ENCODE measurements at places on chromosomes 7 and 10. TPM values are rescaled to one million over a fixed set of nuclear protein-coding genes. Genes with fewer than 3 reads are reported as not detected.

DNA sequence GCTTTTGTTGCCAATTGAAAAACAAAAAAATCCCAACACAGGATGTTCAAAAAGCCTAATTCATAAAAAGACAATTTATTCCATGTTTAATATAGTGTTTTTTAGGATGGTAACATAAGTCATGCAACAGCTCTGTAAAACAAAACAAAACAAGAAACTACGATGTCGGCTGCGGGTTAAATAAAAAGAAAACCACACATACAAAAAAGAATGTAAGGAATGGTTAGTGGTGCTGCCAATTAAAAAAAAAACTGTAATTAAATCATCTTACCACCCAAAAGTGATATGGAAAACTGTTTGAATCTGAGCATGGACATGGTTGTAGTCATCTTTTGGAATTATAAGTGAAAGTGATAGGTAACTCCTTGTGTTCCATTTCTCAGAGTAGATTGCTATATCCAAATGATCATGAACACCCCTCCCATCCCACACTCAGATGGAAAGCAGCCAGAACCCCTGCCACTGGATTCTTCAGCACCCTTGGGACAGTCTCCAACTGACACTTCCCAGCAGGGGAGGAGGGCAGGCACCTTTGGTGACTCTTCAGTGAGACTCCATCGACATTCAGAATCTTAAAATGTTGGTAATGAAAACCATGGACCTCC, 14.3 kb upstream of the DAGLB start:
- no peak for DNase-seq

GRCh38 chr10:116444527-116445142, 17.0 kb downstream of the PNLIPRP3 start:
- no peak for DNase-seq

DNA sequence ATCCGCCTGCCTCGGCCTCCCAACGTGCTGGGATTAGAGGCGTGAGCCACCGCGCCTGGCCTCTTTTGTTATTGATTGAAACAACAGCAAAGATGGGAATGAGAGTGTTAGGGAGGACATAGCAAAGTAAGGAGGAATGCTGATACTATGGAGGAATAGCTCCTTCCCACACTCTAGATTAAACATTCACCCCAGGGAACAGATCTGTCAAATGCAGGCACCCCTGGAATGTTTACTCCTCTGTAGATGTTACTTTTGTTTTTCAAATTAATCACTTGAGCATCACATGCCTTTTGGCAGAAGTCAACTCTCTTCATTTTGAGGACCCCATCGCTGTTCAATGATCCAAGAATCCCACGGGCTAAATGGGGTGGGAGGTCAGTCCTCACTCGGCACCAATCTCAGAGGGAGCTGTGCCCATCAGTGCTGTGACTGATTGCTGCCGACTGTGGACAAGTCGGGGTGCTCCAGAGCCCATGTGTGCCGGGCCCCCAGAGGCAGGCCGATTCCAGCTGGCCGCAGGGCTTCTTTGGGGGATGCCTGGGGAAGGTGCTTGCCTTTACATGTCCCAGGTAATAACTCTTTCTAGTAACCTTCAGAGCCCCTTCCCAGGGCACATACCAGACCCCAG, 10.2 kb upstream of the COBL start:
- DNase-seq, result no peak

DNA sequence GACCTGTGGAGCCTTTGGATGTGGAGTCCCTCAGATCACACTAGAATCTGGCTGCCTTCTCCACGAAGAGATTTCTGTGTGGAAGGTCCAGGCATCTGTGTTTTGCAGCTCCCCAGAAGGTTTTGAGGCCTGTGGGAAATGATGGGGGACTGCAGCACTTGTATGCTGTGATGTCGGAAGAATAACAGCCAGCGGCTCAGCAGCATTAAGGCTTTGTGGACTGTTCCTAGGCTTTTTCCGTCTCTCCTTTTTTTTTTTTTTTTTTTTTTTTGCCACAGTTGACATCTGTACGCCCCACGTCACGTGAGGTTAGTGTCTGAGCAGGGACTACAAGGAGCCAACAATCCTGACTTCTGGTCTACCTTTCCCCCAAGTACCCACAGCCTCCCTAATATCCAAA, 181.3 kb downstream of the PFKFB3 start:
- no peak for DNase-seq

GRCh38 chr10:7161484-7162250, 249.2 kb downstream of the SFMBT2 start:
- DNase-seq, result no peak

DNA sequence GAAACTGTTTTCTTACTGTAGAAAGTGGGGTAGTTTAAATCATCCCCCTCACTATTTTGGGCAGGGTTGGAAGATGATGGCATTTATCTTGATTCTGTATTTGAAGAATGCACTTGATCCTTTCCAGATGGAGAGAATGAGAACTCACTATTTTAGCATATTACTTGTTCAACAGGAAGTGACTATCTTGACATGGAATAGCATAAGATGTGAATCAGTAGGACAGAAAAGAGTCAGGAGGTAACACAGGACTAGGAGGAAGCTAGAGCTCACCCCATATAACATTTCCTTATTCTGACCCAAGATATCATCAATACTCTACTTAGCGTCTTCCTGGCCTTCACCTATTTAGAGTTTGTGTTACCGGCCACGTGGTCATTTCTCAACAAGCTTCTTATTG, 400.2 kb downstream of the PHTF2 start:
- DNase-seq, result no peak

GRCh38 chr7:108307194-108307593, 149.0 kb downstream of the NRCAM start:
- no peak for DNase-seq

- no peak for DNase-seq
Observed at GRCh38 chr7:155361346-155361680, 63.6 kb downstream of the INSIG1 start.

DNA sequence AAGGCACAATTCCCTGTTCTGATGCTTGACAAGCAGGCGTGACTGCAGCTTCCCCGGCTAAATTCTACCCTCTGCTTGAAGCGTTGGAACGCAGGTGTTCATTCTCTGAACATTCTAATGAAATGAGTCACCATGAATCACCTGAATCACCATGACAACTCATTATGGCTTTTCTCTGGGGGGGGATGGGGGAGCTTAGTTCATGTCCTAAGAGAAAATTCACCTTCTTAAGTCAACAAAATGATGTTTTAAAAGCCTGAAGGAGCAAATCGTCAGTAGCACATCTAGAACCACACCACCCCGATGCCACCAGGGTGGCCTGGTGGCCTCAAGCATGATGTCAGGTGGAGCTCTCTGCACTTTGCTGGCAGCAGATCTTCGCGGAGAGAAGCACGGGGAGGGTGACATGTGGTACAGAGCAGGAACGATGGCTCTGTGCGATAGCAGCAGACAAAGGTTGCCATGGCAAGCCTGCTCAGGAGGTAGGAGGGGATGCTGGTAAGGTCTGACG, 33.7 kb downstream of the DDC start:
- peak; percentile 24 for DNase-seq

DNA sequence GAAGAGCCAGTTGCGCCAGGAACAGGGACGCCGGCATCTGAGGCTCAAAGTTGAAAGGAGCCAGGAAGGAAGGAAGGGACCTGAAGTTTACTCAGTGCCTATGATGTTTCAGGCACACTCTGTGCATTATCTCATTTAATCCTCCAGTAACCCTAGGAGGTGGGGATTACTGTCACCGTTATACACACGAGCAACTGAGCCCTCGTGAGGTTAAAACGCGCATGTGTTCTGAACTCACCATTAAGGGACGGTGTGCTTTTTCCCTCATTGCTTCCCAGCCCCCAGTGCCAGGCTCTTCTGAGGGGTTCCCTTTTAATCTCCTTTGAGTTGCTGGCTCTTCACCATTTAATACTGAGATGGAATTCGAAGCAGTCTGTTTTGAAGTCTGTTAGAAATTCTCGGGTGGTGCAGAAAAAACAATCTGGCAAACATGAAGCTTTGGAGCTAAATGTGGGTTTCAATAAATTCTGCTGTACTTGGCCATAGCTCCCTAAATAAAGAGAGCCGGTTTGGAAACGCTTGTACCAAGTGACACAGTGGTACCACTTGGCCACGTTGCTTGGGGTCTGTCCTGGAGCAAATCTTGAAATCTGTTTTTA, 102.2 kb downstream of the TAX1BP1 start:
- DNase-seq, result no peak

DNA sequence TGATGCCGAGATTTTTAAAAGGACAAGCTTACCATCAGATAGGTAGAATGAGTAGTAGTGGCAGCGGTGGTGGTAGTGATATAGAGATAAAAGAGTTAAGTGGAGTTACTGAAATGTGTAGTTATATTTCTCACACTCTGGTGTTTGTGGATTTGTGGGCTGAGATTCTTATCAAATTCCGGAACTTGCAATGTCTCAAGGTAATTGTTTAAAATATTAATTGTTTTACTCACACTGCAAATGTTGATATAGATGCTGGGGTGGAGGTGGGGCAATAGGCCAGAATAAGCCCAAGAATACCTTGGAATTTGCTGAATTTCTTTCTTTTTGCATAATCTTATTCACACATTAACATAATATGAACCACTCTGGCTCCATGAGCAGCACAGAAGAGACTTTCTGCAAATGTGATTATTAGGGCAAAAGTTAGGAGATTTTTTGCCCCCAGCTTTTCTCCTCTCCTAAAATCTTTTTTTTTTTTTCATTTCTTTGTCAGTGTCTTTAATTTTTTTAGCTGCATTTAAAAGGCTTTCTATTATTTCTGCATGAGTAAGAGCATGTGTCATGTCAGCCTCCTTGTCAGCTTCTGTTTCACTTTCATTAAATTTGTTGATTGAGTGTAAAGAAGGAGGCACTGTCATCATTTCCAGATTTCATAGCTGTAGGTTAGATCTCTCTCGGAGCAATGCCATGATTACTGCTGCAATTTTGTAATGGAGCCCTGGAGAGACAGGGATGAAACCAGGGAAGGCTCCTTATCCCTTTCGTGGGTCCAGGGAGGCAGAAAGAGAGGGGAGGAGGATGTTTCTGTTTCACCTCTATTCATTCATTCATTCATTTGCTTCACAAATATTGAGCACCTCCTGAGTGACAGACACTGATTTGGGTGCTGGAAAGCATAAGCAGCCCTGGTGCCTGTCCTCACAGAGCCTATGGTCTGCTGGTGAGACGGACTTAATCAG, 13.1 kb upstream of the SGMS1 start:
- DNase-seq, result peak; percentile 55

DNA sequence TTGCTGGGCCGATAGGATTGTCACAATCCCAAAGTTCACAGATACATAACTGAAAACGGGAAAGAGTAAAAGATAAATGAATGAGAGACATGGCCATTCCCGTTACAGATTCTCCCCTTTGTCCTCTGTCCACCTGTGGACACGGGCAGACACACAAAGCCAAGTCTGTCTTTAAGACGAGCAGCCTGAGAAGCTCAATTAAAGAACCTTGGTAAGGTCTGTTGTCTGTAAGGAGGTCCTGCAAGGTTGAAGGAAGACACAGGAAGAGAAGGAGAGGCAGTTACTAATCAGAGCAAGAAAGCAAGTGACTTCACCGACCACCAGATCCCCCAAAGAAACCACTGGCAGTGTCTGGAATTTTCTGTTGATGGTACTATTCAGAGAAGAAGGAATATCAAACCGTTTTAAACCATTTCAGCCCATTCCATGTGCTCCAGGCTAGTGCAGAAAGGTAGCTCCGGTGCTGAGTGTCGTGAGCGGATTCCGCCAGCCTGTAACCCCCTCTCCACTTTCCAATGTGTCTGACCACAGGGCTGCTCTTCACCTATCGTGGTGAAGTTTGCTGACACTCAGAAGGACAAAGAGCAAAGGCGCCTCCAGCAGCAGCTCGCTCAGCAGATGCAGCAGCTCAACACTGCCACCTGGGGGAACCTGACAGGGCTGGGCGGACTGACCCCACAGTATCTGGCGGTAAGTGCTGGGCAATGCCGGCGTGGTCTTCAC, 252.6 kb downstream of the CELF2 start:
- peak; percentile 65 for DNase-seq

- DNase-seq, result no peak
Observed at GRCh38 chr10:32341596-32341995, 5.4 kb downstream of the EPC1 start.

DNA sequence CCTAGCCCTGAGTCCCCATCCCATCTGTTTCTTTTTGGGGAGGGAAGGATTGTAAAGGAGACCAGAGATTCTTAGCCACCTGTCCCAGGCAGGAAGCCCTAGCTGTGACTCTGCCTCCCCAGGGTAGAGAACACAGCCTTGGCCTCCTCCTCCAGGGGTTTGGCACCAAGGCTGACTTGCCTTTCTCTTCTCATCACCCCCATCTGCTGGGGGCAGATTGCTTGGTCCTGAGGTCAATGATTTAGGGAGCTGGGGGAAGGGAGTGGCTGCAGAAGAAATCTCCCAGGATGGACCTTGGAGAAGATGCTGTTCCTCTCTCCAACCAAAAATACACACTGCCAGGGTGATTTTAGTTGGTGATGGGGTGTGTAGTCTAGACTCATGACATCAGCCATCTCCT, 2.6 kb upstream of the MNX1 start:
- DNase-seq, result no peak

GRCh38 chr10:58943256-58943890, 233.1 kb upstream of the PHYHIPL start:
- DNase-seq, result no peak

- no peak for DNase-seq
Observed at GRCh38 chr7:157769086-157769485, 432.3 kb downstream of the DNAJB6 start.

GRCh38 chr7:117458977-117459583, 20.7 kb upstream of the CFTR start:
- no peak for DNase-seq

GRCh38 chr10:26839966-26840627, 20.7 kb downstream of the ABI1 start:
- DNase-seq, result no peak

GRCh38 chr10:85580585-85580984, 786.0 kb downstream of the GRID1 start:
- no peak for DNase-seq

Gene GNAI1
- total RNA-seq, result not detected

Gene CPA4
- not detected for total RNA-seq

Gene HOXA13
- total RNA-seq, result not detected

Gene SPAM1
- total RNA-seq, result not detected

Gene SYCE1
- not detected for total RNA-seq

Gene EGR2
- total RNA-seq, result 4.8 TPM

Gene TNS3
- total RNA-seq, result 0.18 TPM

Gene WDR86
- total RNA-seq, result 1.1 TPM

Gene PNLIPRP1
- not detected for total RNA-seq

Gene RHOBTB1
- total RNA-seq, result 0.05 TPM

Gene MORN4
- 4.3 TPM for total RNA-seq

All from activated CD4-positive, alpha-beta memory T cell treated with anti-CD3 and anti-CD28 coated beads, Interleukin-2, amount 10 ng/mL, durations not matched to agents 7 days and 5 days (primary cell).